ENCODE measurements at places on chromosomes 4 and X.

- H3K27ac ChIP-seq: no peak overlapping the region
- no peak overlapping the region for H3K4me3 ChIP-seq
- no peaks in the 10 kb centered on the region for H3K4me1 ChIP-seq
- no peaks in the 10 kb centered on the region for H3K36me3 ChIP-seq
Measured at GRCh38 chrX:101232316-101232715, 12.7 kb downstream of the DRP2 start.

DNA sequence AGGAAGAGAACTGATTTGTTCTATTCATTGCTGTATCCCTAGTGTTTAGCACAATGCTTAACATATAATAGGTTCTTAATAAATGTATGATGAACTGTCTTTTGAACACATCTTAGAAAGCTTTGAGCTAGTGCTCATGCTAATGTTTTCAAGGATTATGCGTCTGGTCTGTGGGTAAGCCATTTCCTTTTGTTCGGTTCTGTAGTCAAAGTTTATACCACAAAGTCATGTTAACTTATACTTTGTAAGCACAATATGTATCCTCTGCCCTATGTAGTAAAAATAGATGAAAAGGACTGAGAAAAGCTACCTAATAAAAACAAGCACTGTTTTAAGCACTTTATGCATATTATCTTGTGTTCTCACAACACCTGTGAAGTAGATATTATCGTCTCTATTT is 301.9 kb downstream of the GLUD2 start:
- no peak overlapping the region for H3K4me3 ChIP-seq
- H3K27me3 ChIP-seq: no peaks in the 10 kb centered on the region
- no peak overlapping the region for H3K27ac ChIP-seq
- H3K4me1 ChIP-seq: no peaks in the 10 kb centered on the region
- H3K36me3 ChIP-seq: no peaks in the 10 kb centered on the region

DNA sequence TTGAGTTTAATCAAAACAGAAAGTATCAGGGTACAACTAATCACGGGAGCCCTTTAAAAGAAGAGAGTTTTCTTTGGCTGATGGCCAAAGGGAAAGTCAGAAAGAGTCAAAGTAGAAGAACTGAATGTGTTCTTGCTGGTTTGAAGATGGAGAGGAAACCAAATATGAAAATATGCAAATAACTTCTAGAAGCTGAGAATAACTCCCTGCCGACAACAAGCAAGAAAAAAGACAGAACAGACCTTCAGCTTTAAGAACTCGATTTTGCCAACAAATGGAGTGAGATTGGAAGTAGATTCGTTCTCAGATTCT is 903.8 kb downstream of the STIM2 start:
- no peak overlapping the region for H3K4me3 ChIP-seq
- DNase-seq: no peak
- H3K27me3 ChIP-seq: no peaks in the 10 kb centered on the region
- H3K36me3 ChIP-seq: no peaks in the 10 kb centered on the region
- no peak overlapping the region for H3K27ac ChIP-seq

DNA sequence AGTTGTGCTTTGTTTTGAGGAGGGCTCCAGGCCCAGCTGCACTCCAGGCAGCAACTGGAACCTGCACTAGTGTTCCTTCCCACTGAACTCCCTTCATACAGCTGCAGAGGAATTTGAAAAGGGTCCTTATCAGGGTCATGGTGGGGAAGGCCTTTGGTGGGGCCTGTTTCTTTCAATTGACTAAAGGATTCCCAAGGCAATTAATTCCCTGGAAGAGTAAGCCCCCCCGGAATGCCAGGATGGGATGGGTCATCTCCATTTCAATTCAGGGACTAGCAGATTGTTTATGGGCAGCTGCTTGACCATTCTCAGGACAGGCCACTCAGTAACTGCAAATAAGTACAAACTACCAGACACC is 45.3 kb downstream of the TSC22D3 start:
- H3K36me3 ChIP-seq: no peaks in the 10 kb centered on the region
- H3K27me3 ChIP-seq: no peaks in the 10 kb centered on the region
- H3K4me1 ChIP-seq: peaks cover 50% of the 10 kb centered on the region
- H3K4me3 ChIP-seq: no peak overlapping the region

DNA sequence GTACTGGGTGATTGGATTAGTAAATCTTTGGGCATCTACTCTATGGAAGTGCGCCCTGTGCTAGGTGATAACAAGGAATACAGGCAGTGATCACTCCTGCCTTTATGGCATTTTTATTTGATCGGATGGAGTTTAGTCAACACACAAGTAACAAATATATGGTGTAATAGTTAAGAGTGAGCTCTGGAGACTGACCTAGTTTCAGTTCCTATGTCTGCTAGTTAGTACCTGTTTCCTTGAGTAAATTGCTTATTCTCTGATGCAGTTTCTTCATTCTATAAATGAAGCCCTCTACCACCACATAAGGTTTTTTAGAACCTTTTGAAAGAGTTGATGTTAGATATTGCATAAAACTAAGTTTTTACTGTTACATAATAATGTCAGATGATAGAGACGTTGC is 134.6 kb downstream of the KDM6A start:
- no peak for DNase-seq
- H3K27ac ChIP-seq: no peak overlapping the region
- peaks cover 22% of the 10 kb centered on the region for H3K4me1 ChIP-seq
- H3K27me3 ChIP-seq: no peaks in the 10 kb centered on the region
- no peak overlapping the region for H3K4me3 ChIP-seq
- H3K36me3 ChIP-seq: no peaks in the 10 kb centered on the region

GRCh38 chrX:9207142-9207541 is 173.2 kb upstream of the FAM9B start:
- no peak overlapping the region for H3K4me3 ChIP-seq
- H3K36me3 ChIP-seq: no peaks in the 10 kb centered on the region
- H3K4me1 ChIP-seq: no peaks in the 10 kb centered on the region

DNA sequence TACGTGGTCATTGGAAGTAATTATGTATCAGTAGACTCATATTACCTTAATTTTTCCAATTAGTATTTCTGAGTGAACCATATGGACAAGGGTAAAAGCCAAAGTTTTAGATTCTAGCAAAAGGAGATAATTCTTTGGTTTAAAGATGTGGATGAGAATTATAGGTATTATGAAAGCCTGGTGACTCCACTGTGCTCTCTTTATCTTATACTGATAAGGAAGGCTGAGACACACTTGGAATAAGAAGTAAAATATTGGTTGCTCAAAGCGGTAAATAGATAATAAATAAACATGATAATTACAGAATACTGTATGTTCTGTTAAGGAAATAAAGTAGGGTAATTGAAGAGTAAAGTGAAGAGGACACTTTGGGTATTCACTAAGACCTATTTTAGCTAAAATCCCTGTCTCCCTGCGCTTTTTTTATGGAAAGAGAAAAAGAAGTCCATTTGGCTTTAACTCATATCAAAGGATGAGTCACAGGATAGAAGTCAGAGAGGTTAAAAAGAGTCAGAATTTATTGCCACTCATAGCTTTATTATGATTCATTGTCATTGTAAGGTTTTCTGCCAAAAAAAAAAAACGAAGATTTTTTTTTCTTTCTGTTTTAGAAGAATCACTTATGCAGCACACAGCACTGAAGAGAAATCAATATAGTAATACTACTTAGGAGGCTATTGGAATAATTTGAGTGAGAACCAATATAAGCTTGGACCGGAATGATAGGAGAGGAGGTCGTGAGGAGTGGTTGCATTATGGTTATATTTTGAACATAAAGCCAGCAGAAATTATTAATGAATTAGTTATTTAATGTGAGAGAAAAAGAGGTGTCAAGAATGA is 2463.1 kb downstream of the ARAP2 start:
- no peaks in the 10 kb centered on the region for H3K4me1 ChIP-seq
- H3K27me3 ChIP-seq: no peaks in the 10 kb centered on the region
- no peaks in the 10 kb centered on the region for H3K36me3 ChIP-seq
- no peak overlapping the region for H3K4me3 ChIP-seq
- no peak overlapping the region for H3K27ac ChIP-seq
- DNase-seq: no peak
